ENCODE measurements at places on chromosomes 16 and 17.

DNA sequence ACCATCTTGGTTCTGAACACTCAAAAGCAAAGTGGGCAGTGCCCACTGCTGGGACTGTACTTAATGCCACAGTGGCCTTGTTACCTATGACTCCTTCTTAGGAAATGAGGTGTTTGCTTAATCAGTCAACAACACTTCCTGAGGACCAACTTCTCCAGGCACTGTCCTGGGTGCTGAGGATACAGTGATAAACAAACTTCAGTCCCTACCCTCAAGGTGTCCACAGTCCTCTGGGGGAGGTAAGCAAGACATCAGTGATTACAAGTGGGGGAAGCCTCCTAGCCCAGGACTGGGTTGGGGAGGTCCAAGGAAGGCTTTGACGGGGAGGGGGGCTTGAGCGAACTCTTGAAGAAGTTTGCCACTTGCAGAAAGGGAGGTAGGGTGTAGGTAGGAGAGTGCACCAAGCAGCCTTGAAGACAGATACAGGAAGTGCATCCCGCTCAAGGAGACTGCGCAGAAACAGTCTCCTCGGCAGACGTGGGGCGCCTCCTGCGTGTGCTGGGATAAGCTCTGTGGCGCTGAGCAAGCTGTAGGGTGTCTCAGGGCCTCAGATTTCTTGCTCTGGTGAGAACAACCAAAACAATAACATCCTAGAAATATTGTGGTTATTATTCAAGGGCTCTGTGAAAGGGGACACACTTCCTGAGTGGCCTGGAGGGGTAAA, 2.6 kb upstream of the ABCC3 start:
- no peak for DNase-seq

DNA sequence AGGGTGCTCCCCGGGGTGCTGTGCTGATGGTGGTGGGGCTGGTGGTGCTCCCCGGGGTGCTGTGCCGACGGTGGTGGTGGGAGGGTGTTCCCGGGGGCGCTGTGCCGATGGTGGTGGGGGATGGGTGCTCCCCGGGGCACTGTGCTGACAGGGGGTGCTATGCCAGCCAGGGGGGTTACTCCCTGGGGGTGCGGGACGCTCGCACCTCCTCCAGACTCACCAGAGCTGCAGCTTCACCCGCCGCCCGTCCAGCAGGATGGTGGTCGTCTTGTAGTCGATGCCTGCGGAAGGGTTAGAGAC, 16.0 kb upstream of the WDR45B start:
- no peak for DNase-seq

GRCh38 chr16:10745841-10746240, 2.2 kb downstream of the NUBP1 start:
- no peak for DNase-seq

GRCh38 chr16:3729161-3730112, 12.1 kb upstream of the TRAP1 start:
- no peak for DNase-seq

DNA sequence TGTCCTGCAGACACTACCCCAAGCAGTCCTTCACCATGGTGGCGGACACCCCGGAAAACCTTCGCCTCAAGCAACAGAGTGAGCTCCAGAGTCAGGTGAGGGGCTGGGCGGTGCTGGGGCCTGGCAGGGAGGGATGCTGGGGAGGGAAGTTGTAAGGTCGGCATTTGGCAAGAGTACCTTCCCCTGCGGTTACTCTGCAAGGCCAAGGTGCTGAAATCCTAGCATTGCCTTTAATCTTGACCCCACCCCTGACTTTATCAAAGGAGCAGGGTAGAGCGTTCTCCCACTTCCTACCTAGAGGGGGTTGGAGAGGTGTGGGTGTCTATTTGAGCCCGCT, 20.5 kb downstream of the LASP1 start:
- no peak for DNase-seq

DNA sequence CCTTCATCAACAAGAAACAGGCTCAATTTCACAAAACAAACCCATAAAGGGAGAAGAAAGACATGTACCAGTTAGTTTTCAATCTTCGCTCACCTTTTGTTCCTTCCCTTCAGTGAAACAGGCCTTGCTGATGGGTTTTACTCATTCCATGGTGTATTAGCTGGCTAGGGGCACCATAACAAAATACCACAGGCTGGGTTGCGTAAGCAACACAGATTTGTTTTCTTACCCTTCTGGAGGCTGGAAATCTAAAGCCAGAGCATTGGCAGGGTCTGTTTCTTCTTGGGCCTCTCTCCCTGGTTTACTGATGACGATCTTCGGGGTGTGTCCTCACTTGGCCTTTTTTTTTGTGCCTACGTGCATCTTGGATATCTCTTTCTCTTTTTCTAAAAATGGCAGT, 383.4 kb upstream of the RBFOX1 start:
- DNase-seq: no peak

- DNase-seq: no peak
These were observed 111.7 kb upstream of the FOXF1 start for GRCh38 chr16:86398622-86399021.

DNA sequence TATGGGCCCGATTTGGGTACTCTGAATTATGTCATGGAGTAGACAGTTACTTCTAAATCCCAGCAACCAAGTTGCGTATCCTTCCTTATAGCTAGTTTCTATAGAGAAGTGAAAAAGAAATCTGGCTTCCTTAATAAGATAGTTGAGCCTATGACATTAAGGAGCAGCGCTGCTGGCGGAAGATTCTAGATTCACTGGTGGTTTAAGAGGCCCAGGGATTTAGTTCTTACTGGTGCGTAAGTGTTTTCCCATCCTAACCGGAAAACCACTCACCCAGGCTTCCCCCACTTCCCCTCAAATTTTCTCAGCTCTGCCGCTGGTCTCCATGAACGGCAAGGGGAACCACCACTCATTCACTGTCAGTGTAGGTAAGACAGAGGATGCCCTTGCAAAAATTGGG, 230.4 kb downstream of the CPPED1 start:
- no peak for DNase-seq

GRCh38 chr17:77358801-77359200, 218.0 kb downstream of the SEC14L1 start:
- DNase-seq: no peak

- no peak for DNase-seq
These were observed 41.5 kb upstream of the GNG13 start for GRCh38 chr16:842061-842476.

DNA sequence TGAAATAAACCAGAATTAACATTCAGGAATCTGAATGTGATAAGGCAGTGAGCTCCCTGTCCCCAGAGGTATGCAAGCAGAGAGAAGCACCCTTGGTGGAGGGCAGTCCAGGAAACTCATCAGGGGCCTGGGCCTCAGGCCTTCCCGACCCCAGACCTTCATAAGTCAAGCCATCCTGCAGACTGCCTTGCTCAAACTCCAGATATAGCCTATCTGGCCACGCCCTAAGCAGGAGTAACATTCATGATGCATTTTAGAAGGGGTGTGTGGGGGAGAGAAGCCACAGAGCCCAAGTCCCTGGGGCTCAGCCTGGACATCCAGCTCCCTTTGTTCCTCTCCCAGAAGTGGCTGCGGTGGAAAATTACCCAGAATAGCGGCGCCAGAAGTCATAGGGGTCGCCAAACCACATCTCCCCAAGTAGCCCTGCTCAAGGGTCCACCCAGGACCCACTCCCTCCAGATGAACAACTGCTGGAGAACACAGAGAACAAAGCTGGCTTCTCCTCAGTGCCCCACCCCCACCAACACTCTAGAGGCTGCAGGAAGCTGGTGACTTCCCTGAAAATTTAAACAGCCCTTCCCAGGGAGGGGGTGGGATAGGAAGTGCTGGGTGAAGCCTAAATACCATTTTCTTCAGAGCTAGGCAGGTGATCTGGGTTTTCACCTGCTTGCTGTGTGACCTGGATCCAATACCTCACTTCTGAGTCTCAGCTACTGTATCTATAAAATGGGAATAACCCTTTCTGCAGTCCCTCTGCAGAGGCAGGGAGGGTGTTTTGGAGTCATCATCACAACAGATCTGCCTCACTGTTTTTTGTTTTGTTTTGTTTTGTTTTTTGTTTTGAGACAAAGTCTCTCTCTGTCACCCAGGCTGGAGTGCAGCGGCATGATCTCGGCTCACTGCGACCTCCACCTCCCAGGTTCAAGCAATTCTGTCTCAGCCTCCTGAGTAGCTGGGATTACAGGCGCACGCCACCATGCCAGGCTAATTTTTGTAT, 1.5 kb upstream of the SREBF1 start:
- DNase-seq: no peak

DNA sequence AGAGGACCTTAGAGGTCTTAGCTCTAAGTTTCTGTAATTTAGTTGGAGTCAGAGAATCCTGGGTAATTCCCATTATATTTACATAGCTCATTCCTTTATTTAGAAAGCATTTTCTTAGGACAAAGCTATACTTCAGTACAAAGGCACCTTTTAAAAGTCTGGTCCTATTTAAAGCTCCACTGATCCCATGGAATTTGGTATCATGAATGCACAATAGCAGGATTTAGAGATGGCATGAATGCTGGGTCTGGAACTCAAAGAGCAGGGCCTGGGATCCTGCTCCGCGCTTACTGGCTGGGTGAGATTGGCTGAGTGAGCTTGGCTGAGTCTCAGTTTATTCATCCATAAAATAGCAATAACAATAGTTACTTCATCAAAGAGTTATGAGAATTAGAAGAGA, 4.8 kb downstream of the KRT23 start:
- no peak for DNase-seq

- no peak for DNase-seq
These were observed 1140.2 kb downstream of the CDH11 start for GRCh38 chr16:63981639-63982038.

DNA sequence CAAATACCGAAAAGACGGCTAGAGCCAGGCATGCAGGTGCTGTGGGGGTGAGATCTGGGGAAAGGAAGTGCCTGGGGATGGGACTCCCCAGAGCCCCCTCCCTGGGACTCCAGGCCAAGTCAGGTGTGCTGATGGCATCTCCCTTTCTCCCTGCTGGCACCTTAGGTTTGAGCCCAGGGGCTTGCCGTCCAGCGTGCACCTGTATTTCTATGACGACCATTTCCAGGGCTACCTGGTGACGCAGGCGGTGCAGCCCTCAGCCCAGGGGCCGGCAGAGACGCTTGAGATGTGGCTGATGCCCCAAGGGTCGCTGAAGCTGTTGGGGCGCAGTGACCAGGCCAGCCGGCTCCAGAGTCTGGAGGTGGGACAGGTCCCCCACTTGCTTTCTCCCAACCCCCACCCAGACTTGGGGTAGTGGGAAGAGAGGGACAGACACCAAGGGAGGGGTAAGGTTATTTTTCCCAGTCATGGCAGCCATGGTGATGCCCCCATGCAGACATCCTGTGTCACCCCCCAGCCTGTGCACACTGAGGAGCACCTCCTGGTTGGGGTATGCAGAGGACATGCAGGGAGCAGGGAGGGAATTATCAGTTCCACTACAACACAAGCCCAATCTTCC, 11.1 kb downstream of the XYLT2 start:
- no peak for DNase-seq

DNA sequence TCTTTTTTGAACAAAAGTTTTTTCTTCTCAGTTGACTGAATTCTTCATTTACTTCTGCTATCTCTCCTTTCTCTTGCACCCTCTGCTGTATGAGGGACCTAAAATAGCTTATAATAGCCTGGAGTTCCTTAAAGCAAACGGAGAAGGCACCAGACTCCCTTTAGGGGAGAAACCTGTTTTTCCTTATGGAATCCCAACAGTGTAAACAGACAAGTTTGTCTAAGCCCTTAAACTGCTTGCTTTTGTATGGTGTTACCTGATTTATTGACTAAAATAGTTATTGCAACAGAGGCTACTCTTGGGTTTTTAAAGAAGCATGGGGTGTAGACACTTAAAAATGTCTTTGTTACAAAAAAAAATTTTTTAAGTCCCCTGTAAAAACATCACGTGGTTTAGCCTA, 12.9 kb upstream of the TRIM25 start:
- no peak for DNase-seq

DNA sequence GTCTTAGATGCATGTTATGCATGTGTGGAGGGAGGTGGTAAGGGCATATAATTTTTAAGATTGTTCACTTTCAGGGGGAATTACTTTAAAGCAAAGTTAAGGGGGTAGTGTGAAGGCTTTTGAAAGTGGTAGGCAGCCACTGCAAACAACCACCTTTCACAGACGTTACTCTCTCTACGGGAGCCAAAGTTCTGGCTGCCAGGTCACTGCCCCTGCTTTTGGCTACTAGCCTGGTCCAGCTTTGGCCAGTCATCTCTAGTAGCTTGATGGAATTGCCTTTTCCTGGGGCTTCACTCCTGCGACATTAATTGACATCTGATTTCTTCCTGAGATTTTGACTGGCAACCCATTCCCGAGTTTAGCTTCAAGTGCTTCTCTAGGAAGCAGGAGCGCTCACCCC, 397.5 kb downstream of the CDH11 start:
- DNase-seq: no peak

GRCh38 chr17:41455236-41455635, 11.9 kb downstream of the KRT32 start:
- DNase-seq: no peak

DNA sequence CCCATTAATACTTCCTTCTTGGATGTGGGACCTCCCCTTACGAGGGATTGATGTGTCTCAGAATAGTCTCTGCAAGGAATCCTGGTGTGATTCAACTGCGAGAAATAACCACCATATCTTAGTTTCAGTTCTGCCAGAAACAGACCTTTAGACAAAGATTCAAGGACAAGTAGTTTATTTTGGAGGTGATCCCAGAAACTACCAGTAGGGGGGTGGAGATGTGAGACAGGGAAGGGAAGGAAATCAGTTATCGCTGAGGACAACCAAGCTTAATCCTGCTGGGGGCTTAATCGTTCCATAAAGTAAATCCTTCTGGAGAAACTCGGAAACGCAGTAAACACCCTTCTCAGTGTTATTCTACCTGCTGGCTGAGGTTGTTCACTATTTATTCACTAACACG, 5.0 kb upstream of the SDR42E1 start:
- DNase-seq: no peak

- no peak for DNase-seq
These were observed 11.0 kb downstream of the SNN start for GRCh38 chr16:11679250-11679649.

- DNase-seq: no peak
These were observed 12.1 kb downstream of the GLP2R start for GRCh38 chr17:9837551-9838471.

DNA sequence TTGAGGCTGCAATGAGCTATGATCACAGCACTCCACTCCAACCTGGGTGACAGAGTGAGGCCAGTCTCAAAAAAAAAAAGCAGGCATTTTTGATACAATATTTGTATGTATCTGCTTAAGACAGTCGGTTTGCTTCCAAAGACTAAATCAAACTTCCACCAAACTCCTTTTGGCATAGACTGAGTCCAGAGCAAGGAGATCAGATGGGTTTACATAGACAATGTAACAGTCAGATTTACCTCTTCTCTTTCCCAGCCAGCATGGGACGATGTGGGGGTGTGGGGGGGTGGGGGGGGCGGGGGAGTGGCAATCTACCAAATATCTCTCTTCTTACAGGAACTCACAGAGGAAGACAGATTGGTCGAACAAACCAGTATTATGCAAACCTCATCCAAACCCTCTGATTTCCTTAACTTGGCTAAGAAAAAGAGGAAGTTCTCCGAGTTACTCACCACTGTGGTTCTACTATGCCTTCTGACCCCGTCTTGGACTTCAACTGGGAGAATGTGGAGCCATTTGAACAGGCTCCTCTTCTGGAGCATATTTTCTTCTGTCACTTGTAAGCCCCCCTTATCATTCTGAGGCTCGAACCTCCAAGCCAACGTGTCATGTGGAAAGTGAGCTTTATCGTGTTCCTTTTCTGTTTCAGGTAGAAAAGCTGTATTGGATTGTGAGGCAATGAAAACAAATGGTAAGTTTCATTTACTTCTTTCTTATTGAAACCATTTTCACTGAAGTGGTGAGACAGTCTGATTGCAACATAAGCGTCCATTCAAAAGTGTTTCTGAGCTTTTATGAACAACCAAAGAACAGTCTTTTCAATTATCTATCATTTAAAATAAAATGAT, at the start of gene MILR1:
MILR1 (plus strand) TSS at position 451 of the 848 bp plus-strand sequence; CDS start at position 505, 54 bp downstream.
- DNase-seq: no peak

GRCh38 chr16:58451945-58452401, 48.0 kb upstream of the NDRG4 start:
- no peak for DNase-seq

Measured in iPS DF 6.9 (cell line).